ENCODE measurements at places on chromosomes 6 and 20. TPM values are rescaled to one million over a fixed set of nuclear protein-coding genes. Genes with fewer than 3 reads are reported as not detected.

Gene LY6G6F
- total RNA-seq: not detected

GRCh38 chr6:8953310-8953709, 518.0 kb upstream of the SLC35B3 start:
- no peak for DNase-seq

GRCh38 chr6:123462152-123462551, 174.6 kb downstream of the TRDN start:
- DNase-seq: no peak

DNA sequence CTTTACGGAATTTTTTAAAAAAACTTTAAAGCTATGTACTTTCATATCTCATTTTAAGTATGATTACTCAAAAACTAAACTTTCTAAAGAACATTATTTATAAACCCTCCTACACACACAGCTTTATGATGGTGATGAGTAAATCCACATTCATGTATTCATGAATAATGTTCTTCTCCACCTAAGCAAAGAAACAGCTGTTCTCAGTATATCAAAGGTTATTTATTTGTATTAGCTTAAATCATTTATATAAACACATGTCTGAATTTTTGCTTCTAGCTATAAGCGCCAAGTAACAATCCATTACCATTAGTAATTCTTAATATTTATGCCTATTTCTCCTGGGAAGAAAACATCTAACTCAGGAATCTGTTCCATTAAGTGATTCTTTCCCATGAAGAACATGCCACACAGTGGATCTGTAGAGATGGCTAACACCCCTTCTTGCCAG, 63.3 kb downstream of the SMLR1 start:
- no peak for DNase-seq

DNA sequence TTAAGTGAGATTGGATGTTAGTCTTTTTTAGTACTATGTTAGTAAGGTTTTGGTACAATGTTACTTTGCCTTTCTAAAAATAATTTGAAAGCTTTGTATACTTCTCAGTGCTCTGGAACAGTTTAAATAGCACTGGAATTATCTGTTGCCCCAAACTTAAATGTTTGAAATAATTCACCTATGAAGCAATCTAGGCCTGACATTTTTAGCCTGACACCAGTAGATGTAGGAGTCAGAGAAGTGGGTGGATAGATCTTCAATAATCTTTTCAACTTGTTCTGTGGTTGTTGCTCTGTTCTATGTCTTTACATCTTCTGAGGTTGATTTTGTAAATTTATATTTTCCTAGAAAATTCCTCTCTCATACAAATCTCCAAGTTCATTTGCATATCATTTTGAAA, 103.1 kb upstream of the ADGRF1 start:
- DNase-seq: no peak

All from Caki2 (cell line).